ENCODE measurements at places on chromosomes 4 and X.
A peak's percentile ranks its signal among the peaks of the same experiment; 100 is the strongest.

DNA sequence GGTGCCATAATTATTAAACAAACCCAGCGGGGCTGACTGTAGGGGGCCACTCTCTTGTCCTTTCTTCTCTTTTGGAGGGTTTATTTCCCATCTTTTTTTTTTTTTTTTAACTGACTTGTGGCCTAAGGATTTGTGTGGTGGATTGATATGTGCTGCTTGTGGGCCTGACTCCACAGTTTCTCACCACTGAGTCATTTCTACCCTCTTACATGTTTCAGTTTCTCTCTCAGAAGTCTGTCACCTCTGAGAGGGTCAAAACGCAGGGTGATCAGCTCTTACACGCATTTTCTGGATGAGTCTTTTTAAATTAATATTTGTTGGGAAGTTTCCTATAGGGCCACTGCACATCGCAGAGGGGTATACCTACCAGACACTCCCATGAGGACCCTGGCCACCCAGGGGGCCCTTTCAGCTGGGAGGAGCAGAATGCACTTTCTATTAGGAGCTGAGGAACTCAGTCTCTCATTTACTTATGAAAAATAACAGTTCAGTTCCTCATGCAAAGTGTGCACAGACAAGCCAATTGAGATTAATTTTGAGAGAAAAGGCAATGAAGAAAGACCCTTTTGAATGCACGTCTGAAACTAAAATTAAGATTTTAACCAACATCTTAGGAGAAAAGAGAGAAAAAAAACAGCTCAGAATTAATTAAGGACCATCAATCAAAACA lies 407.9 kb downstream of the TECRL start:
- no peak for DNase-seq

DNA sequence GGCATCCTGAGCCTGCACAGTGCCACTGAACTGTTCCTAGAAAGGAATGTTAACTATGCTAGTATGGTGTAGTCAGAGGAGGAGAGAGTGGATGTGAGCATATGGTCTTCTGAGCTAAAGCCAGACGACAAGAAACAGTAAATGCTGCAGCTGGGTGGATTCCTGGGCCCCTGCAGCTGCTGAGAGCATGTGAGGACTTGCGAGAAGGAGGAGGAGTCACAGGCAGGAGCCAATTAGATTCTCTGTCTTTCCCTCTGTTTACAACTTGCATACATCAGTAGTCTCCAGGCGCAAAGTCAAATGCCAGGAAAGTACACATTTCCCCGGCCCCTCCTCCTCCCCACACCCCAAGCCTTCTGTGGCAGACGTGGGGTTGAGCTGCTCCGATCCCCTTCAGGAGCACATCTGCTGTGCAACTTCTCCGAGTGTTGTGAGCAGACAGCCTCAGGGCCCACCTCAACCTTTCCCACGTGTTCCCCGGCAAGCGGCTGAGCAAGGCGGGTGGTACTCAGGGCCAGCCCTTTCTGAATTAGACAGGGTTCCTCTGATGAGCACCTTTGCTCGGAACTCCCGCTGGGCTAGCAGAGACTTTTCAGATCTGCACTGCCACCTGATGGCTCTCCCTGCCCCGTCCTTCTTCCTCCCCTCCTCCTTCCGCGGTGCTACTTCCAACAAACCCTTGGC lies 108.7 kb upstream of the ATP6AP2 start:
- DNase-seq = peak; percentile 60

- DNase-seq = no peak
Measured at GRCh38 chr4:134773497-134774000, 572.0 kb upstream of the PABPC4L start.

DNA sequence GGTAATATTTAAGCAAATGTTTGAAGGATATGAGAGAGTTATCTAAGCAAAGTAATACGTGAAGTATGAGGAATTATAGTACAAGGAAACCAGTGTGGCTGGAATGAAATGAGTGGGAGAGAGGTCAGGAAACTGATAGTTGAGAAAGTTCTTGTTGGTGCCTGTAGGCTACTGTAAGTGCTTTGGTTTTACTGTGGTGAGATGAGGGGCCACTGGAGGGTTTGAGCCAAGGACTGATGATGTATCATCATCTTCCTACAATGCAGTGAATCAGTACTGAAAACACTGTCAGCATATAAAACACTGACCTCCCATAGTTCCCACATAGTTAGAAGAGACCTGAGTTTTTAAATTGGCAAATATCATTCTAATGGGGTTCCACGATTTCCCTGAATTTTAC lies 367.5 kb upstream of the CTSO start:
- peak; percentile 87 for DNase-seq

DNA sequence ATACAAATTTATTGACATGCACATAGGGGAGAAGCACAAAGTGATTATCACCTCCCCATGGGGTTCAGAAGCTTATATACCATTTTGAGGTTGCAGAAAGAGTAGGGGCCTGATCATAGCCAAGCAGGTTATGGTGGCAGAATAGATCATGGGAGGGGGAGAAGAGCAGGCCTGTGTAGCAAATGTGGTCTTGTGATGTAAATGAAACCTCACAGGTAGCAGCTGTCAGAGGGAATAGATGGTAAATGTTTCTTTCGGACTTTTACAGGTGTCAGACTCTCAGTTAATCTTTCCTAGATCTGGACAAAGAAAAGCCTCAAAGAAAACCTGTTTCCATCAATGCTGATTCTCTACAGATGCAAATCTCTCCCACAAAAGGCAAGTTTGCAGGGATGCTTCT lies 84.4 kb downstream of the CFAP299 start:
- no peak for DNase-seq

DNA sequence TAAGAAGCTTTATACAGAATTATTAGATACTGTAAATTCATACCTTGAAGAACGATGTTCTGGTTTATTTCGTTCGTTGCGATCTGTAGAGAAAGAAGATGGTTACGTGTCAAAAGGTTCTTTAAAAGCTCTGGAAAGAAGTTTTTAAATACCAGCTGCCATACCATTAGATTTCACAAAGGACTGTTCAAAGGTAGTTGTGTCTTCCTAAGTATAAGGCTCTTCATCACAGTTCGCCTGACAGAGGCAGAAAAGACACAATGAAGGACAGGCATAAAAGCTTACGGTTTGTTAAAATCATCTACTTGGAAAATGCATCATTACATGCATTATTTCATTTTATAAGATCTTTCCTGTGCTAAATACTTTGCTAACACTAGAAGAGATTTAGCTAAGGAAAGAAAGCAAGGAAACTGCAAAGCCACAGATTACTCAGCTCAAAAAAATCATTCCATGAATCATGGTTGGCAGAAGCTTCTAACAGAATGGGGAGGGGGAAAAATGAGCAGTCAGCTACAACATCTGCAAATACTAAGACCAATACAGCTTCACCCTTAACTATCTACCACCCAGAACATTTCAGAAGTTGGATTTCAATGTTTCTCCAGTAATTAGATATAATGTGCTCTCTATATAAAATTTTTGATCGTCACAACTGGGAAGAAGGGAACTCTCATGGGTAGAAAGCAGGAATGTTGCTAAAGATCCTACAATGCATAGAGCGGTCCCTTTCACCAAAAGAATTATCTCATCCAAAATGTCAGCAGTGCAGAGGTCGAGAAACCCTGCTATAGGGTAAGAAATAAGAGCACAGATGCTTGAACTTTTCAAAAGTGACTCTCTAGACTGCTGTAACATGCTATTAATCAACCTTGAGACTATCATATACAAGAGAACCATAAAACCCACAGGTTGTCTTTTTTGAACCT lies 50.7 kb upstream of the PRSS48 start:
- DNase-seq = peak; percentile 88

Data from fibroblast of pulmonary artery (primary cell).